Fibroblast of skin of back (primary cell): ENCODE measurements at places on chromosomes 6 and 20.

- no peak for DNase-seq
Measured at GRCh38 chr20:45049438-45049837, 51.5 kb downstream of the KCNS1 start.

DNA sequence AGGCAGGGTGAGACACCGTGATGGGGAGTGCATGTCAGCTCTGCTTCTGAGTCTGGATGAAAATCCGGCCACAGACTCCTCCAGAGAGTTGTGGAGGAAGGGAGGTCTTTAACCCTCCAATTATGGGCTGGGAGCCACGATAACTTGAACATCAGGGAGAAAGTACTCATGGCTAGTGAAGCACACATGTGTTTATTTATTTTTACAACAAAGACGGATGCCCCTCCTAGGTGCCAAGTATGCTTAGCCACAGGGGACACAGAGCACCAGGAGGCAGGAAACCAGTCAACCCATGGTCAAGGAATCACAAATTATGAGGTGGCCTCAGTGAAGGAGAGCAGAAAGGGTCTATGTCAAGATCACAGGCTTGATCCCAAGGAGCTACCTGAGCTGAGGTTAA, 54.1 kb downstream of the ZNF217 start:
- no peak for DNase-seq

GRCh38 chr6:125262016-125263013, 39.5 kb downstream of the HDDC2 start:
- DNase-seq, result peak; percentile 90

- DNase-seq, result no peak
Measured at GRCh38 chr6:156984178-156984738, 207.1 kb downstream of the ARID1B start.

DNA sequence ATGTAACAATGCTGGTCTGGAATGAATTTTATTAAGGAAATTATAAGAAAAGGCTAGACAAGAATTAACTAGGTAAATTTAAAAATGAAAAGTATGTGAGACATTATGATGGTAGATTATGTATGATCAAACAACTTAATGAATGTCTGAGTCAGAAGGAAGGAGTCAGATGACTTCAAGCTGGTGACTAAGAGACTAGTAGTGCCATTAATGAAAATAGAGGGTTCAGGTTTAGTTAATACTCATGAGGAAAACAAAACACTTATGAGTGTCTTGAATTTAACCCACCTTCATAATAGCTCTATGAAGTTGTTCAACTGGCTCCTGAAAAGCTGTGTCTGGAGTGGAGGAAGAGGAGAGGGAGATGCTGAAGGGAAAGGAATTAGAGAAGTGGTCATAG, 256.3 kb downstream of the ADGRB3 start:
- DNase-seq, result peak; percentile 23

GRCh38 chr6:112780498-112781096, 433.5 kb downstream of the RFPL4B start:
- DNase-seq, result peak; percentile 81

- peak; percentile 77 for DNase-seq
Measured at GRCh38 chr6:54802775-54803634, 43.6 kb upstream of the FAM83B start.

GRCh38 chr6:11043378-11043960, 636 bp downstream of the ELOVL2 start:
- DNase-seq, result peak; percentile 9

GRCh38 chr6:52400313-52401041, 19.7 kb upstream of the EFHC1 start:
- DNase-seq, result no peak

DNA sequence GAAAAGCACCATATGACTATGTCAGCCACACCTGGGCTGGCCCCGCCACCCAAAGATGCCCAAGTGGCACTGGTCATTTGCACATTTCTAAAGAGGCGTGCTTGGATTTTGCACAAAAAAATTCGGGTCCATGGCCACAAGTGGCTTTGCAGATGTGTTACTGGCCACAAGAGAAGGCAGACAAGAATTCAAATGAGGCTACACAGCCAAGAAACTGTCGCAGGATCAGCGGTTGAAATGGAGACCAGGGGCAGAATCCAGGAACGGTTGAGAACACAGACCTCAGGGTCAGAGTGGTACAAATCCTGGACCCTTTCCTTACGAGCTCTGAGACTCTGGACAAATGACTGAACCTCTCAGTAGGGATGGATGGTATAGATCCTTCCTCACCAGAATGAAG, 48.6 kb upstream of the SASH1 start:
- no peak for DNase-seq

- DNase-seq, result no peak
Measured at GRCh38 chr6:125107896-125108295, 45.7 kb upstream of the TPD52L1 start.

- DNase-seq, result no peak
Measured at GRCh38 chr6:14259594-14260152, 142.1 kb downstream of the CD83 start.

- DNase-seq, result no peak
Measured at GRCh38 chr20:62506087-62506486, 30.3 kb upstream of the GATA5 start.

DNA sequence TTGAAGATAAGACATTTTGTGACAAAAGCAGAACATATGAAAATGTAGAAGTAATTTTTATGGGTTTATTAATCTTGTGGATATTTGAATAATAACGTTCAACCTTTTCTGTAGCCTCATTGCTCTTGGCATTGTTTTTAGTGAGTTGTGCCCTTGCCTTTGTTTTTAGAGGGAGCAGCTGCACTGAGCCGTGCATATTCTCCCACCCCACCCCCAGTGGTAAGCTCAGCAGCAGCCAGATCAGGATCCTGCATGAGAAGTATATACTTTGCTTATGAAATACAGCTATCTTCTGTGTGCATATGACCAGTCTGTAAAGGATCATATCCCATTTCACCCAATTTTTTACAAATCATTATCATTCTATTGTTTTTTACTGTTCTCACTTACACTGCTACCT, 184.2 kb downstream of the COL9A1 start:
- DNase-seq, result no peak

GRCh38 chr6:2184700-2185455, 60.5 kb downstream of the GMDS start:
- no peak for DNase-seq

GRCh38 chr6:39908838-39909583, 25.3 kb downstream of the MOCS1 start:
- no peak for DNase-seq

GRCh38 chr6:125510405-125510804, 208.6 kb upstream of the HDDC2 start:
- no peak for DNase-seq

GRCh38 chr6:13767121-13767808, 47.1 kb downstream of the MCUR1 start:
- DNase-seq, result peak; percentile 63

DNA sequence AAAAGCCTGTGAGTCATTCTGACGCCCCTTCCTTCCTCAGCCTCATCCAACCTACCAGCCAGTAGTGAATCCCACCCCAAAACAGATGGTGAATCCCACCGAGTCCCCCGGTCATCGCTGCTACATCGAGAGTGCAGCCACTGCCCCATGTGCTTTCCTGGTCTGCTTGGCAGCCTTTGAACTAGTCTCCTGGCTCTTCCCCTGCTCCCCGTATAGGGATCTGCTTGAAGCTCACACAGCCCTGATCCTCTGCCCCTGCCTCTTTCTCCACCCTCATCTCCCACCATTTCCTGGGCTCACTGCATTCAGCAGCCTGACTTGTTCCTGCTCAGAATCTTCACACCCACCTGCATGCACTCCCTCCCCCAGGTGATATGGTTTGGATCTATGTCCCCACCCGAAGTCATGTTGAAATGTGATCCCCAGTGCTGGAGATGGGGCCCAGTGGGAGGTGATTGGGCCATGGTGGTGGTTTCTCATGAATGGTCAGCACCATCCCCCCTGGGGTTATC, 14.6 kb downstream of the SYNJ2 start:
- DNase-seq, result no peak

DNA sequence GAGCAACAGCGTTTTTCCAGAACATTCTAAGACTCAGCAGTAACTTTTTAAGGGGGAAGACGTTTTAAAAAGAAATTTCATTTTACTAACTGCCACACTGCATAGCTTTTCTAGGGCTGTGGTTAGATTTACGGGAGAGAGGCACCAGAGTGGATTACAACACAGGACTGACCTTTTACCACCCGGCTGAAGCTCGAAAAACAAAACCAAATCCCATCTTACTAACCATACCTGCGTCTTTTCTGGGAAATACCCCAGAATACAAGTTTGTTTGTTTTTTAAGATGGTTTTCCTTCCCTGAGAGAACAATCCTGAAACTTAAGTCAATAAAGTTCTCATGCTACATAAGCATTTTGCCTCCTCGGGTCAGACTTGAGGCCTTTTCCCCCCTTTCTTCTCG, 209.3 kb upstream of the SOX4 start:
- DNase-seq, result no peak

- DNase-seq, result no peak
Measured at GRCh38 chr20:57753332-57754164, 43.7 kb upstream of the PMEPA1 start.

DNA sequence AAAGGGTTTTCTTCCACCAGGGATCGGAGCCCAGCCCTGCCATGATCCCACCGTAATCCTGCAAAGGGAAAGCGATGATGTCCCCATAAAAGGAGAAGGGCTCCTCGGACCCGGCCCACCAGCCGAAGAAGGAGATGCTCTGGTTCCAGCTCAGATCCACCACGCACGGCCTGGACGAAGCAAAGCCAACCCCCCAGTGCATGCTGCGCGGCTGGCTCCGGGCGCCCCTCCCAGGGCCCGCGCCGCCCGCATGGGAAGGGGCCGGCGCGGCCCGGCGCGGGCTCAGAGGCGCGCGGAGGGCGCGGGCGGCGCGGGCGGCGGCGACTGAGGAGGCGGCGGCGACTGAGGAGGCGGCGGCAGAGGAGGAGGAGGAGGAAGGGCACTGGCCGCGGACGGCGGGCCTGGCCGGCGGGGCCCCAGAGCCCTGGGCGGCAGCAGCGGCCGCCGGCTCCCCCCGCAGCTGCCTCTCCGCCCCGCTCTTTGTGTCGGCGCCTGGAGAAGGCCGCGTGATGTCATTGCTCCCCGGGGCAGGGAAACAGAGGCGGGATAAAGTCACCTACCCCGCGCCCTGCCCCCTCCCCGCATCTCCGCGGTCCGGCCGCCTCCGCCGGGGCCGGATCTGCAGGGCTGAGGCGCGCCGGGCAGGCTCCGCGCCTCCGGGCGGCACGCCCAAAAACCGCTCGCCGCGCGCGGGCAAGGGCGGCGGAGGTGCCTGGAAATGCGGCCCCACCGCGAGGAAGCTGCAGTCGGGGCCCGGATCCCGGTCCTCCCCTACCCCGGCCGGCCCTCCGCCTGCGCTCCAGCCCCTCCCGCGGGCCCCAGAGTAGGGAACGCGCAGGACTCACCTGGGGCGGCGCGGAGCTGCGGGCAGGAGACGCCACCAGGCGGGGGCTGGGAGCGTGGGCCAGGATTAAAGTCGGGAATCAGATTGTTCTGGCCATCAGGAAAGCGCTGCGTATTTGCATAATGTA, at the start of gene FAXC:
TSS of gene FAXC (minus strand) at position 504 of the 971 bp plus-strand sequence. CDS start at position 202, 302 bp downstream.
- DNase-seq, result peak; percentile 37

DNA sequence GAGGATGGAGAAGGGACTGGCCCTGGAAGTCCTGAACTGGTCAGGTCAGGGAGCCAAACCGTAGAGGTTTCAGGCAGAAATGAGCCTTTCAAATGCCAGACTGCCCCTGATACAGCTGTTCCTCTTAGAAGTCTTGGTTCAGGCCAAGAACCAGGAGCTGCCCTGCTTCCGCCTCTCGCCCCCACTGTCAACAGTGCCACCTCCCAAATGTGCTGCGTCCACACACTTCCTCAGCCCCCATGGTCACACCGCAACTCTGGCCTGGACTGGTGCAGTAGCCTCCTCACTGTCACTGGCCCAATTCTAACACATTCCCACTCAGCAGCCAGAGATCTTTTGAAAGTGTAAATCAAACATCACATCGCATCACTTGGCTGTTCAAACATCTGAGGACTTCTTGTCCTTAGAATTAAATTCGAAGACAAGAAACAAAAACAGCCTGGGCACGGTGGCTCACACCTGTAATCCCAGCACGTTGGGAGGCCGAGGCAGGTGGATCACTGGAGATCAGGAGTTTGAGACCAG, 69.7 kb downstream of the STK35 start:
- no peak for DNase-seq

- DNase-seq, result no peak
Measured at GRCh38 chr20:50799890-50800550, 5.2 kb downstream of the BCAS4 start.

- DNase-seq, result peak; percentile 90
Measured at GRCh38 chr20:23637282-23638221, at the start of gene CST3. Gene CST3, minus strand, starts transcription at chr20:23637955. Its CDS starts 93 bp downstream, at chr20:23637862.

- DNase-seq, result no peak
Measured at GRCh38 chr20:58025233-58025632, 203.2 kb downstream of the ANKRD60 start.

DNA sequence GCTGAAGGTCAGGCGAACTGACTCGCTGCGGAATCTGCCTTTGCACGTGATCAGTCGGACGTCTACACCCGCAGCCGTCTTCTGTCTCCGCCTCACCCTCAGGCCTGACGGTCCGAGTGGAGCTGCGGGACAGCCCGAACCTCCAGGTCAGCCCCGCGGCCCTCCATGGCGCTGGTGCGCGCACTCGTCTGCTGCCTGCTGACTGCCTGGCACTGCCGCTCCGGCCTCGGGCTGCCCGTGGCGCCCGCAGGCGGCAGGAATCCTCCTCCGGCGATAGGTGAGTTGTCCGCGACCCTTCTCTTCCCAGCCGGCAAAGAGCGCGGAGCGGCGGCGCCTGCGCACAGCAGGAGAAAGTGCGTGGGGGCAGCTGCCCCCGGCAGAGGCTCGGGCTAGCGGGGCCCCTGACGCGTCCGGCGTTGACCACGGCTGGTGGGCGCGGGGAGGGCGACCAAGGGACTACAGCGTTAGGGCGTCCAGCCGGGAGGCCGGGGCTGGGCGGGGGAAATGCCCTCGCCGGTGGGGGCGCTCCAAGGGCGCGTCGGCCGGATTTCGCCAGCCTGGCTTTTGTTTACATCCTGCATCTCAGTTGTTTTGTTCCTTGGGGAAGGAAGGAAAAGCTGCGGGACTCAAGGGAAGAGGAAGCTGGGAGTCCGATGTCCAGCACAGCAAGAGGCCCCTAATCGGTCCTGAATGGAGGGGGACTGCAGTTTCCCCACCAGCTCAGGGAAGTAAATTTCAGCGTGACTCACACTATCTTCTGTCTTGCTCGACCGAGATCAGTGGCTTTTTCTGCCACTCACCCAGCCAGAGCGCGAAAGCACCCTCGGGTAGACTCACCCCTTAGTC, at the start of gene SMPDL3A:
TSS of gene SMPDL3A (plus strand) at position 77 of the 846 bp plus-strand sequence. CDS start at position 166, 89 bp downstream.
- DNase-seq, result peak; percentile 74

GRCh38 chr6:118652051-118652615, 742 bp upstream of the CEP85L start:
- no peak for DNase-seq

GRCh38 chr20:9103955-9104354, 35.1 kb downstream of the PLCB4 start:
- DNase-seq, result peak; percentile 46
